ENCODE measurements at places on chromosomes 2 and 18.

GRCh38 chr18:59061914-59062642 is 77.6 kb upstream of the SEC11C start:
- DNase-seq = no peak

DNA sequence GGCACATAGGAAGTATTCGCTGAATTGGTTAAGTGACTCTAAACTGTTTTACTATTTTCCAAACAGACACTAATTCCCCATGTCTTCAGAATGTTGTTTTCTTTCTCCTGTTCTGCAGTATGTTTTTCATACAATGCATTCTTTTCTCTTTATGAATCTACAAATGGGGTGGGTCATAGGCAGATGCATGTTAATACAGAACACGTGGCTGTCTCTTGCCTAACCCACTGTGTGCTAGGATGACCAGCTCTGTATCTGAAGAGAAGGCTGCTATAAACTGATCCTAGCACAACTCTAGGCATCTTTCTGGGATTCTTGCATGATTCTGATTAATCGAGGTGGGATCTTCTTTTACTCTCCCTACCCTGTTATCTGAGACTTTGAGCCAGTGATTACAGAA is 826.0 kb downstream of the PLCL1 start:
- DNase-seq = no peak

- DNase-seq = no peak
Observed at GRCh38 chr2:5077479-5078089, 614.6 kb upstream of the SOX11 start.

DNA sequence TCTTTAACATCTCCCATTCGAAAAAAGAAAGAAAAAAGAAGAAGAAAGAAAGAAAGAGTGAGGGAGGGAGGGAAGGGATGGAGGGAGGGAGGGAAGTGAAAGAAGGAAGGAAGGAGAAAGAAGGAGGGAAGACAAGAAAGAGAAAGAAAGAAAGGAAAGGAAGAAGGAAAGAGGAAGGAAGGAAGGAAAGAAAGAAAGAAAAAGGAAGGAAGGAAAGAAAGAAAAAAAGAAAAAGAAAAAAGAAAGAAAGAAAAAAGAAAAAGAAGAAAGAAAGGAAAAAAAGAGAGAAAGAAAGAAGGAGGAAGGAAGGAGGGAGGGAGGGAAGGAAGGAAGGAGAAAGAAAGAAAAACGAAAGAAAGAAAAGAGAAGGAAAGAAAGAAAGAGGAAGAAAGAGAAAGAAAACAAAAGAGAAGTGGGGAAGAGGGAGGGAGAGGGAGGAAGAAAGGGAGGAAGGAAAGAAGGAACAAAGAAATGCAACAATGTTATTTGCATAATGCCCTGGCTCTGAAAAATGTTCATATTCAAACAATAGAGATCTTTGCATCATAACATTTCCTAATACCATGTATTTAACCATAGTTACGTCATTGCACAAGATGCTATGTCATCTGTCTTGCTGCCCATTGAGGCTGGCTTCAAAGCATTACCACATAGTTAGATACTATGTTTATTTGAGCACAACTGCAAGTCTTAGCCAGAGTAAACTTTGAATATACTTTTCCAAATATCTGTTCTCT is 550.6 kb downstream of the DSC3 start:
- DNase-seq = no peak

DNA sequence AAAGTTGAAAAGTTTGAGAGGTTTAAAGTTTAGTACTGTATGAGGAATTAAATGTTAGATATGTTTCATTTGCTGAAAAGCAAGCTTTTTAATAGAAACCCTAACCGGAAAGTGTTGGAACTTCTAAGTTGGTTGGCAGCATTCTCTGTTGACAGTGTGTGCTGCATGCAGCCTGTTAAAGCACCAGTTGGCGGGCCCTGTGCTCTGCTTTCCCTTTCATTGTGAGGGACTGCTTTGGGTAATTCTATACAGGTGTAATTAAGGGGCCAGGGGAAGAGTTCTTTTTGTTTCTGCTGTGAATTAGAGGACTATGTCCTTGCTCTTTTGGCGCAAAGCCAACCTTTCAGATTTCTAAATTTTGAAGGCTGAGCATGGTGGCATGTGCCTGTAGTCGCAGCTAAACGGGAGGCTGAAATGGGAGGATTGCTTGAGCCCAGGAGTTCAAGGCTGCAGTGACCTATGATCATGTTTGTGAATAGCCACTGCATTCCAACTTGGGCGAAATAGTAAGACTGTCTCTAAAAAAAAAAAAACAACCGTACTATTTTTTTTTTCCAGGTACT is 20.1 kb downstream of the PLEKHB2 start:
- DNase-seq = no peak

DNA sequence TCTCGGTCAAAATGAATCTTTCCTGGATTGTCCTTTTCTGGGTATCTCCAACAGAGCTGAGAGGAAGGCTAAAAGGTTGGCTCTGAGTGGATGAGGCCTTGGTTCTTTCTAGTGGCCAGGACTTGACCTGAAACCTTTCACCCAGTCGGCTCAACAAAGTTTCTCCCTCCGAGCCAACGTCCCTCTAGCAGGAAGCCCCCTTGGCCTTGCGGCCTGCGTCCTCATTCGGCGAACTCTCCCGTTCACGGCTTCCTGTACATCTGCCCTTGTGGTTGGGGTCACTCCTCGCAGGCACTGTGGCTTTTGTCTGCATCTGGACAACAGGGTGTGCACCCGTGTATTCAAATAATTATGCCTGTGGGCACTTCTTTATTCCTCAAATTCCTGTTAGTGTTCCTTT is 9.4 kb upstream of the SIX3 start:
- no peak for DNase-seq

- DNase-seq = no peak
Observed at GRCh38 chr18:23077493-23078256, 57.6 kb upstream of the CABLES1 start.

DNA sequence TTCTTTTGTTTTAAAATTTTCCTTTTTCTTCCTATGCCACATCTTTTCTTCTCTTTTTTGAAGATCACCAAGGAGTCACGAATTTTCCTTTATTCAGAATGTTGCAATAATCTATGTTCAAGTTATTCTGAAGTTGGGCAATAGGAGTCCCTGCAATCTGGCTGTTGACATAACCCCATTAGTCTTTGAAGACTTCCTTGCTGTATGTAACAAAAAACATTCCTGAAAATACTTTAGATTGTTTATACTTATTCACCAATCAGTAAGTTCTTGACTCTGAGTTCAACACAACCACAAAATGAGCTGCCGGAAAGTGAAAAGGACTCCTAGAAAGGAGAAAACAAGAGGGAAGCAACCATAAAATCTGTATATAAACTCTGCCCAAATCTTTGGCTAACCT is 62.8 kb downstream of the TMEM237 start:
- no peak for DNase-seq

- no peak for DNase-seq
Observed at GRCh38 chr2:195543063-195543462, 114.0 kb upstream of the SLC39A10 start.

GRCh38 chr2:182359990-182360662 is 66.7 kb downstream of the PDE1A start:
- DNase-seq = no peak

- no peak for DNase-seq
Observed at GRCh38 chr18:45556222-45556621, 59.1 kb upstream of the SLC14A2 start.

Measured in NCI-H1930 (cell line).